Kidney (tissue), 22 donors: ENCODE measurements at places on chromosomes 12 and 14.

- H3K36me3 ChIP-seq: no peaks in the 10 kb centered on the region
- no peaks in the 10 kb centered on the region for H3K27me3 ChIP-seq
- peaks cover 9% of the 10 kb centered on the region for H3K4me1 ChIP-seq
- peak; percentile 75 for DNase-seq
These were observed 7.2 kb downstream of the ALDH2 start for GRCh38 chr12:111773801-111774551.

DNA sequence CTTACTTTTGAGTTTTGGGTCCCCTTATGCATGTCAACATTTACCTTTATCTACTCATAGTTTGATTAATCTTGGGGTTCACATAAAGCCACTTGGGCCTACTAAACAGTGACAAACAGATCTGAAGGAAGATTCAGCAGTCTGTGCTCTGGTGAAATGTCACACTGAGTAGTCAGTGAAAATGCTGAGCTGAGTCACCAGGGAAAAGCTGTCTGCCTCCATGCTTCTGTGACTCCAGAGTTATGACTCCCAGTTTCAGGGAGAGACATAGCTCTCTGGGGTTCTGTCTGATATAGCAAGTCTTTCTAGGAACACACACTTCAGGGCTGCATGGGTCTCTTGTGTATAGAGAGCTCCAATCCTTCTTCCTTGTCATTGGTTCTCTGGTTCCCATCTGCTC lies 406.3 kb upstream of the FAR2 start:
- H3K4me3 ChIP-seq: no peak overlapping the region
- no peaks in the 10 kb centered on the region for H3K36me3 ChIP-seq
- no peak overlapping the region for H3K27ac ChIP-seq
- no peak for DNase-seq
- no peaks in the 10 kb centered on the region for H3K27me3 ChIP-seq
- no peaks in the 10 kb centered on the region for H3K4me1 ChIP-seq

GRCh38 chr14:69711065-69711464 lies 55.9 kb upstream of the SRSF5 start:
- no peak for DNase-seq
- H3K4me3 ChIP-seq: no peak overlapping the region
- H3K27me3 ChIP-seq: no peaks in the 10 kb centered on the region
- peaks cover 30% of the 10 kb centered on the region for H3K4me1 ChIP-seq
- peaks cover 3% of the 10 kb centered on the region for H3K36me3 ChIP-seq
- peak overlapping the region; percentile 83 for H3K27ac ChIP-seq

GRCh38 chr14:44959538-44959937 lies 2.2 kb downstream of the KLHL28 start:
- no peak for DNase-seq
- no peaks in the 10 kb centered on the region for H3K27me3 ChIP-seq
- no peaks in the 10 kb centered on the region for H3K36me3 ChIP-seq
- H3K4me1 ChIP-seq: peaks cover 11% of the 10 kb centered on the region

- H3K4me1 ChIP-seq: no peaks in the 10 kb centered on the region
- H3K36me3 ChIP-seq: no peaks in the 10 kb centered on the region
- DNase-seq: no peak
- H3K27ac ChIP-seq: no peak overlapping the region
These were observed 26.6 kb downstream of the NUP37 start for GRCh38 chr12:102093319-102093718.

DNA sequence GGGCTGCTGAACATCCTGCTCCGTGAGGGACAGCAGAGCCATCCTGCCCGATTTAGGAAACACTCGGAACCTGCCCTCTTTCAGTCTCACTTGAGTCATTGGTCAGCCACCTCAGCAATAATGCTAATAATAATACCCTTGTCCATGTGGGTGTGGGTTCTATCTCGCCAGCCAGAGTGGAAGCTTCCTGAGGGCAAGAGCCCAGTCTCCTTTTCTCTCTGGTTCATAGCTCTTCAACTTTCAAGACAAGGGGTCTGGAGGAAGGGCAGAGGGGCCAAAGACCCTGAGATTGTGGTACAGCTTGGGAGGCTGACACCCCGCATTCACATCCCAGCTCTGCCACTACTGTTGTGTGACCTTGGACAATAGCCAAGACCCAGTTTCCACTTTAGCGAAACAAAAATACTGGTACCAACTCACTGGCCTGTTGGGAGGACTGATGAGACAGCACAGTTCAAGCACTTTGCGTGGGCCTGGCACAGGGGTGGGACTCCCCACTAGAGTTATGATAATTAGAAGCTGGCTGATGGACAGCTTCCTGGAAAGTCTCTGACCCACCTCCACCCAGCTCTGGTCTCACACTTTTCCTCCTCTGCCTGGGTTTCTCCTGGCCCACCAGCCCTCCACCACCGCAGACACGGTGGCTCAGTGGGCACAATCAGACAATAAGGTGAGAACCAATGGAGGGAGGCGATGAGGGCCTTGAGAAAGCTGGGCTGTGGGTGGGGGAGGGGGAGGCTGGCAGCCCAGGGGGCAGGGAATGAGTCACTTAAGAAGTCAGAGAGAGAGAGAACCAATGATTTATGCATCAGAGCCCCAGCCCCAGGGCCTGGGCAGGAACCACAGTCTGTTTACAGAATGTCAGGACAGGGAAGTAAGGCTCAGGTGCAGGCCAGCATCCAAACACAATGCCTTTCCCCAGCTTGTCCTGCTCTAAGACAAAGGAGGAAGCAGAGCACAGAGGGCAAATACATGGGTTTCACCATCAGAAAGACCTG lies 9.6 kb downstream of the FAIM2 start:
- DNase-seq: peak; percentile 85
- no peaks in the 10 kb centered on the region for H3K27me3 ChIP-seq
- H3K27ac ChIP-seq: peak overlapping the region; percentile 36
- no peaks in the 10 kb centered on the region for H3K36me3 ChIP-seq

DNA sequence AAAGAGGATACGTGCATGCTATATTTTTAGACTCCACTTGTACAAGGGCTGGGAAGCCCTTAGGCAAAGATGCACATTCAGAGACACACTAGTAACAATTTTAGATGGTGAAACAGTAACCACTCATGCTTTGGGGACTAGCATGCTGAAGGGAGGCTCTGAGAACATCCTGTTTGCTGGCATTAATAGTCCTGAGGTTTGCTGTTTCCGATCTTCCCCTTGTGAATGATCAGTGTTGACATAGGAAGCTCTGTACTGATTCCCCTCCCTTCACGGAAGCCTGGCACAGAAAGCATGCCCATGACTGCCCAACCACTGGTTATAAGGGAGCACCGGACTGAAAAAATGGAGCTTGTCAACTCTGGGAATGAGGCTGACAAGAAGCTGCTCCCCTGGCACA lies 164.6 kb downstream of the GCH1 start:
- H3K27me3 ChIP-seq: no peaks in the 10 kb centered on the region
- no peak overlapping the region for H3K27ac ChIP-seq

GRCh38 chr12:121420109-121420508 lies 20.2 kb downstream of the RNF34 start:
- no peak overlapping the region for H3K4me3 ChIP-seq
- H3K36me3 ChIP-seq: peaks cover 28% of the 10 kb centered on the region
- DNase-seq: no peak

DNA sequence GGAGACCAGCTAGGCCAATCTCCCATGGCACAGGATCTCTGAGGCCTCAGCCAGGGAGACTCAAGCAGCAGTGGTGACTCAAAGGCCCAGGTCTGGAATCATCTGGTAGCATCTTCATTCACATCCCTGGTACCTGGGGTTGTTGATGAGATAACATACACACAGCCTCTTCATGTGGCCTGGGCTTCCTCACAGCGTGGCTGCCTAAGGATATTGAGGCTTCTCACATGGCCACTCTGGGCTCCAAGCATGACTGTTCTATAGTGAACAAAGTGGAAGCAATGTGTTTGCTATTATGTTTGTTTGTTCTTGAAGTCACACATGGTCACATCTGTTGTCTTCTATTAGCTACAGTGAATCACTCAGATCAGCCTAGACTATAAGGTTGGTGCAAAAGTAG lies 584.1 kb downstream of the VRK1 start:
- H3K27me3 ChIP-seq: no peaks in the 10 kb centered on the region
- H3K27ac ChIP-seq: no peak overlapping the region
- H3K4me1 ChIP-seq: no peaks in the 10 kb centered on the region
- H3K36me3 ChIP-seq: no peaks in the 10 kb centered on the region
- H3K4me3 ChIP-seq: no peak overlapping the region

- H3K27ac ChIP-seq: no peak overlapping the region
- H3K4me1 ChIP-seq: no peaks in the 10 kb centered on the region
- H3K27me3 ChIP-seq: no peaks in the 10 kb centered on the region
- no peak overlapping the region for H3K4me3 ChIP-seq
- no peaks in the 10 kb centered on the region for H3K36me3 ChIP-seq
These were observed 173.8 kb downstream of the NAV3 start for GRCh38 chr12:78004249-78005093.

DNA sequence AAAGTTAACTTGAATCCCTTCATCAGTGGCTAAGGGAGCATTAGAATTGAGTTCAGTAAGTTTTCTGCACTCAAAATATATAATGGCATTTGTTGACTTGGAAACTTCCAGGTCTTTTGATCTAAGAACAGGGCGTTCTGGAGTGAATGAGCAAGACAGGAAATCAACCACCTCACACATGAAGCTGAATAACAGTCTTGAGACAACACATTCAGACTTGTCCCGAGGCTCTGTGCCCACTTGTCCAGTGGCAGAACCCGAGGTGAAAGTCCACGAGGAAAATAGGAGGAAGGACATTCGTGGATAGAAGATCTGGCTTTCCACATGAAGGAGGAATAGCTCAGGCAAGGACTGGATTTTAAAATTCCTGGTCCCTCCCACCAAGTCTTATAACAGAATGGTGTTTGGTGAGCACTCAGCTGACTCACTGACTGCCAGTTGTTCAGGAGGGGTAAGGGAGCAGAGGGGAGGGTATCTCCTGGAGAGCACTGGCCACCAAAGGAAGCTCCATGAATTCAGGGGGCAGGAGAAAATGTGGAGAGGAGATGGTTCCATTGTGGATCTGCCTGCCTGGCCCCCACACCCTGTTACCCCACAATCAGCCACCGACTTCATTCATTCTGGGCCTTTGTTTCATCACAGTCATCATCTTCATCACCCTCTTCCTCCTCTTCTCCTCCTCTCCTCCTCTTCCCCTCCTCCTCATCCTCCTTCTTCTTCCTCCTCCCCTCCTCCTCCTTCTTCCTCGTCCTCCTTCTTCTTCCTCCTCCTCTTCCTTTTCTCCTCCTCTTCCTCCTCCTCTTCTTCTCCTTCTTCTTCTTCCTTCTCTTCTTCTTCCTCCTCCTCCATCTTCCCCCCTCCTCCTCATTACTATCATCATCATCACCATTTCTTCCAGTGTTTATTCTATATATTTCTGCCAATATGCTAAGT lies 620.1 kb downstream of the MED13L start:
- peaks cover 4% of the 10 kb centered on the region for H3K4me1 ChIP-seq
- no peak for DNase-seq
- no peaks in the 10 kb centered on the region for H3K27me3 ChIP-seq
- H3K4me3 ChIP-seq: no peak overlapping the region

GRCh38 chr14:85296456-85297210 lies 233.3 kb upstream of the FLRT2 start:
- no peak for DNase-seq
- H3K36me3 ChIP-seq: no peaks in the 10 kb centered on the region
- H3K4me3 ChIP-seq: no peak overlapping the region
- no peak overlapping the region for H3K27ac ChIP-seq
